CD4-positive, alpha-beta T cell treated with Interleukin-1 beta for 1 hour (primary cell): ENCODE measurements at places on chromosomes 1 and 21.

DNA sequence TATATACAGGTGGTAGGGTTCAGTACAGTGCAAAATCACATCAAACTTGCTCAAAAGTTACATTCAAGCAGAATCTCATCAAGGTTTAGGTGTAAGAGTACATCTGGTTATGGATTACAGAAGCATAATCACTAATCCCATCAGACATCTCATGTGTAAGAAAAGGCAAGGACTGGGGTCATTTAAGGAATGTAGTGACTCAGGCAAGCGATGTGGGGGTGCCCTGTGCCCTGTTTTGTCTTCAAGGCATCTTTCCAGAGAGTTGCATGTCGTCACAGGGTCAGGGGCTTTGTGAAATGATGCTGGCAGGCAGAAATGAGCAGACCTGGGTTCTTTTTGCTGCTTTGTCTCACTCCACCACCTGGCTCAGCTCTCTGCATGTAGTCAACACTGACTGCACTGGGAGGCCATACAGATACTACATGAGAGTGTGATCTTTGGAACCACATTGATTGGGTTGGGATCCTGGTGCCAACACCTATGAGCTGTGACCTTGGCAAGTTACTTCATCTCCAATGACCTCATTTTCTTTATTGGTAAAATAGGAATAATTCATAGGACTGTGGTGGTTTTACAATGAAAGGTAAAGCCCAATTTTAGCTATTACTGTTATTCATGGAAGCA is 8.2 kb upstream of the HHIPL2 start:
- no peak for DNase-seq

DNA sequence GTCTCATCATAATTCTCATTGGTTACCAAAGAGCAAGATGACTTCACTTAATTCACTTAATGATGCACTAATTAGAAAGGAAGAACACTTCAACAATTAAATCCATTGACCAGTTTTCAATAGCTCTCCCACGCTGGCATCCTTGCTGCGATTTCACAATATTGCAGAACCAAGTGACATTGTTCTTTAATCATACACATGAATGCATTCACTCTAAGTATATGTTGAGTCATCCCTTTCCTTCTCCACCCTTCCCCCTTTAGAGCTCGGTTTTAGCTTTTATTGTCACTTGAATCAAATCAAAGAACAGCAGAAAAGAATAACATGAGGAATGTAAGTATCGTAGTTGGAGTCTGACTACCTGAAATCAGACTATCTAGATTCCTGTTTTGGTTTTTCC is 233.6 kb upstream of the FMN2 start:
- peak; percentile 9 for DNase-seq

GRCh38 chr1:20160034-20160433 is 20.9 kb downstream of the PLA2G2F start:
- no peak for DNase-seq

- DNase-seq, result no peak
Observed at GRCh38 chr1:197841883-197842553, 60.4 kb upstream of the C1orf53 start.
